ENCODE measurements at places on chromosomes 7 and 10. TPM values are rescaled to one million over a fixed set of nuclear protein-coding genes. Genes with fewer than 3 reads are reported as not detected.

PRSS37 gene
- not detected for total RNA-seq

NUDT13 gene
- 1.3 TPM for total RNA-seq

SPDYE6 gene
- not detected for total RNA-seq

CALHM3 gene
- total RNA-seq: not detected

HUS1 gene
- 17.0 TPM for total RNA-seq

DRGX gene
- not detected for total RNA-seq

AIMP2 gene
- 42.7 TPM for total RNA-seq

METTL27 gene
- total RNA-seq: 2.5 TPM

STEAP1B gene
- total RNA-seq: 18.9 TPM

OR13A1 gene
- total RNA-seq: not detected

MKX gene
- total RNA-seq: not detected

NEURL1 gene
- under 0.01 TPM for total RNA-seq

ARHGEF5 gene
- 2.0 TPM for total RNA-seq

TEX47 gene
- not detected for total RNA-seq

MORN4 gene
- total RNA-seq: 10.4 TPM

All from aortic smooth muscle cell (primary cell).